ENCODE measurements at places on chromosomes 1 and 21.

GRCh38 chr1:173715538-173715844 lies 710 bp downstream of the KLHL20 start:
- no peak for DNase-seq

GRCh38 chr1:232974971-232975370 lies 24.6 kb downstream of the NTPCR start:
- no peak for DNase-seq

DNA sequence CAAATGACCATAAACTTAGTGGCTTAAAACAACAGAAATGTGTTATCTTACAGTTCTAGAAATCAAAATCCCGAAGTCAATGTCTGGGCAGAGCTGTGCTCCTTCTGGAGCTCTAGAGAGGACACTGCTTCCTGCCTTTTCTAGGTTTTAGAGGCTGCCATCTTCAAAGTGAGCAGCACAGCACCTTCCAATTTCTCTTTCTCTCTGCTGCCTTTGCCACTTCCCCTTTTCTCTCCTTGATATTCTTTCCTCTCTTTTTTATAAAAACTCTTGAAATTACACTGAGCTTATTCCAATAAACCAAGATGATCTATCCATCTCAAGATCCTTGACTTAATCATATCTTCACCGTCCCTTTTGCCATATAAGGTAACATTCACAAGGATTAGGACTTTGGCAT lies 616.9 kb downstream of the PLPP3 start:
- DNase-seq: no peak

GRCh38 chr1:42733415-42734200 lies 6.4 kb downstream of the CLDN19 start:
- DNase-seq: no peak

DNA sequence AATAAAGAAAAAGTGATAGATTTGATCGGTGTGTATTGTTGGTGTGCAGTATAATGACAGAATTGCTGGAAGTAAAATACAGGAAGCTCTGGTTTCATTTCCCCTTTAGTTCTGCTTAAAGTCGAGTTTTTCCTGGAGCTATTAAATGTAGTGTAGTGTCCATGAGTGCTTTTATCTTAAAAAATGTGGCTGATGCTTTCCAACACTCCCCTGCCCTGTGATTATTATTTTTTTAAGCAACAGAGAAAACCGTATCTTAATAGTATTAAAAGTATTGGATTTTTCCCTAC lies 1.1 kb downstream of the LGALS8 start:
- DNase-seq: no peak

DNA sequence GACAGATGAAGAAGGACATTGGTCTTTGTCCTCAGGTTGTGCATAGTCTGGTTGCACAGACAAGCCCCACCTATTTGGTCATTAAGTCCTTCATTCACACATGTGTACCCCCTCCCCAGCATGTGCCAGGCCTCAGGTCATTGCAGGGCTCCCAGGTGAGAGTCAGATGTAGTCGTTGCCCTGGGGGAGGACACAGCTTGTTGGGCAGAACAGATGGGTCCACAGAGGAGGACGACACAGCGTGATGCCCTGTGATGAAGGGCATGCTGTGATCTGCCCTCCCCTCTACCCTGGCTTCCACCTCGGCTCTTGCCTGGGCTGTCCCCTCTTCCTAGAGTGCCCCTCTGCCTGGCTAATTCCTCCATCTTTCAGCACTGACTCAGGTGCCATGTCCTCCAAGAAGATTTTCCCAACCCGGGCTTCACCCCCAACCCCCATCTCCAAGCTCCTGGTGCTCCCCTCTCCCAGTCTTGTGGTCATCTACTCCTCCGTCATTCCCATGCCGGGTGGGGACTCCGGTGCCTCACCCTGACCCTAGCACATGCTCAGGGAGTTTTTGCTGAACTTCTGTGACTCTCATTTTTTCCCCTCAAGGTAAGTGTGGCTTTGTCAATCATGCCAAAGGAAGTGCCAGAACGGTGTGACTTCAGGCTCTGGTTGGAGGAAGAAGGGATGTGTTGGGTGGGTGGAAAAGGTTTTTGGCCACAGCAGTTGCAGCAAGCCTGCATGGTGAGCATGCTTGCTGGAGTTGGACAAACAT lies 220.5 kb downstream of the FOXD2 start:
- DNase-seq: no peak

GRCh38 chr1:111402083-111402482 lies 25.5 kb downstream of the OVGP1 start:
- no peak for DNase-seq

DNA sequence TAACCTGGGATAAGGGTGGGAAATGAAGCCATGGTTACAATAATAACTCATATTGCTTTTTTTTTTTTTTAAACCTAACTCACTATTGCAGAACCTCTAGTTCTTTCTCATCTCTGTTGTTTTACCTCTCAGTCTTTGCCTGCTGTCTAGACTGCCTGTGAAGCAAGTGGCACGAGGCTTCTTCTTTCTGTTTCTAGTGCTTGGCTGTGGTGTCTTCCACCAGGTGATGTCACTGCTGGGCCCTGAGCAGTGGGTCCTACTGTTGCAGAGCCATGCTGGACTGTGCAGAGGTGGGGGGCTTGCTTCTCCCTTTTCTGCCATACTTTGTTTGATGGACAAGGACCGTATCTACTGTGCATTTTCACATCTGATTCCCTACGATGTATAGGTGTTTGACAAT lies 51.7 kb downstream of the ZNF326 start:
- DNase-seq: no peak

DNA sequence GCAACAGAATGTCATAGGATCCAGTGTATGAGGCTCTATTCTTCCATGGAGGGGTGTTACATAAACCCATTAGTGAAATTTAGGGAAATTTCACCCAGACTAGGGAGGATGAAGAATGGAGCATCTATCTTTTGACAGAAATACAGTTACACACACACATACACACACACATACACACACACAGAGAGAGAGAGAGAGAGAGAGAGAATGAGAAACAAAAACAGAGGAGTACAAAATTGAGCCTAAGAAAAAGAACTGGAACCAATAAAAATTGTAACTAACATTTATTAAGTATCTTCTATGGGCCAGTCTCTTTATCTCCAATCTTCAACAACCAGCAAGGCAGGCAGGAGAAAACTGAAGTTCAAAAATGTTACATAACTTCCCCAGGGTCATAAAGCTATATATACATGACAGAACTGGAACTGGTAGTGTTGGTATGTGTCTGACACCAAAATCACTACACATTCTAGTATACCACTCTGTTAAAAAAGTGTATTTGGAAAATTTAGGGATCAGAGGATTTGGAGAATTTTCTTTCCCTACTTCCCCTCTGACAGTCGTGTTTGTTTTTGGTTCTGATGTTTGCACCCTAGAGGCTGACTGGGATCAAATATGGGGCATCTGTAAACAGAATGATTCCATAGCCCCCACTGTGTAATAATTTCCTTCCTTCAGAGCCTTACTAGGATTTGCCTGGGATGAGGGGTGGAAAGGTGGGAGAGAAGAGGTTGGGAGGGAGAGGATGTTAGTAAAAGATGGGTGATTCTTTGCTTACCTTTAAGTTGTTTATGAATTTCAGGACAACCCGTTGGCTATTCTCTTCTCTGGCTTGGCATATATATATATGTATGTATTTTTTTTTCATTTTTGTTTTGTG lies 1.0 kb upstream of the ZFYVE9 start:
- no peak for DNase-seq

- DNase-seq: no peak
These were observed 1512.2 kb downstream of the KCNT2 start for GRCh38 chr1:195096051-195096521.

DNA sequence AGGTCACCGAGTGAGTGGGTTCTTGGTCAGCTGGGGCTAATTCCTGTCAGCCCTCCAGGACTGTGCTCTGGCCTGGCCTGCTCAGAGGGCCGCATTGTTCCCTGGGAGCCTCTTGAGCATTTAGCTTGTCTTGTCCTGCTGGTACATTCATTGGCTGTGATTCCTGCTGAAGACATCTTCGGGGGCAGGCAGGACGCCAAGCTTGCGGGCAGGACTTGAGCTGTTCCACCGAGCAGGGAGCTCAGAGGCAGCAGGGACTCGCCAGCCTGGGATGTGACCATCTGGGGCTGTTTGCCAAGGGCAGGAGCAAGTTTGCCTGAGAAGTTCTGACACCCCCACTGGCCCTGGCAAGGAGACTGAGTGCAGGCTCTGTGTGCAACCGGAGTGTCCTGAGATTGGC lies 7.0 kb upstream of the SLC26A9 start:
- no peak for DNase-seq

DNA sequence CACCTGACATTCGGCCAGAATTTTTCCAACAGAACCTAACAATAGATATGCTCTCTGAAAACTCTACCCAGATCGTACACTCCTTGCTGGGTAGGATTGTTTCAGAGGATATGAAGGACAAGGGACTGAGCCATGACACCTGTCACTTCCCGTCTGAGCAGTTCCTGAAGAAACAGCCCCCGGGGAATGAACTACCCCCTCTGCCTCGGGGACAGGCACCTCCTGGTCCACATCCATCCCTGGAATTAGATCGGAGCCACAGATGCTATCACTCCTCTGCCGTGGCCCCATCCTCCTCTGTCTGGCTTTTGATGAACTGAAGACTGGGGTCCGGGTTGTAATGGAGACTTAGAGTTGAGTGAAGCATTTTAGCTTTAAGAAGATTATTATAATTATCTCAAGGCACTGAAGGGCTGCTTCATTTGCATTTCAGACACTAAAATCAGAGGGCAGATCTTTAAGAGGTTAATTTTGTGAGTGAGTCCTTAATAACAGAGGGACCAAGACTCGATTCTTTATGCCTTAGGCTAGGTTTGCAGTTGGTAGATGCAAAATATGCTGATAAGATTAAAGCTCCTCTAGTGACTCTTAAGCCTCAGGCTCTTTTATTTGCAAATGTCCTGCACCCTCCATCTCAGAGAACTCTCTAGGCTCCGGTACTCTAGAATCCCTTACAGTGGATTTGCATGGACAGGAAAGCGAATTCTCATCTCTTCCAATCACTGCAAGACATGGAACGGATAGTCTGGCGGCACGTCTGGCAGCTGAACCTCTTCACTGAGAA lies 333.8 kb downstream of the KIF26B start:
- no peak for DNase-seq

DNA sequence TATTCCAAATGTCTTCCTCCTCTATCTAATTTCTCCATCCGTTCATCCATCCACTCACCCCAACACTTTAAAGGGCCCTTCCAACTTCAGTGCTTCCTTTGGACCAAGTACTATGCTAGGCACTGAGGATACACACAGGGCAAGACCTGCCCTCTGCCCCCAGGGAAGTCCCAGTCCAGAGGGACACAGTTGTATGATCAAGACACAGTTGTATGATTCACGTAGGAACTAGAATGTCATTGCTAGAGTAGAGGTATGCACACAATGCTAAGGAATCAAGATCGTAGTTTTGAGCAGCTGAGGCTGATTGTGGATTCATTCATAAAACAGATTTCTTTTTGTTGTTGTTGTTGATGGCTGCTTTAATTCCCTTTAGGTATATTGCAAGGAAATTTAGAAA lies 11.6 kb upstream of the IER5 start:
- DNase-seq: no peak

- no peak for DNase-seq
These were observed 195.2 kb downstream of the GABPA start for GRCh38 chr21:25929856-25930520.

- no peak for DNase-seq
These were observed 638.2 kb downstream of the AMY1C start for GRCh38 chr1:104387716-104388508.

DNA sequence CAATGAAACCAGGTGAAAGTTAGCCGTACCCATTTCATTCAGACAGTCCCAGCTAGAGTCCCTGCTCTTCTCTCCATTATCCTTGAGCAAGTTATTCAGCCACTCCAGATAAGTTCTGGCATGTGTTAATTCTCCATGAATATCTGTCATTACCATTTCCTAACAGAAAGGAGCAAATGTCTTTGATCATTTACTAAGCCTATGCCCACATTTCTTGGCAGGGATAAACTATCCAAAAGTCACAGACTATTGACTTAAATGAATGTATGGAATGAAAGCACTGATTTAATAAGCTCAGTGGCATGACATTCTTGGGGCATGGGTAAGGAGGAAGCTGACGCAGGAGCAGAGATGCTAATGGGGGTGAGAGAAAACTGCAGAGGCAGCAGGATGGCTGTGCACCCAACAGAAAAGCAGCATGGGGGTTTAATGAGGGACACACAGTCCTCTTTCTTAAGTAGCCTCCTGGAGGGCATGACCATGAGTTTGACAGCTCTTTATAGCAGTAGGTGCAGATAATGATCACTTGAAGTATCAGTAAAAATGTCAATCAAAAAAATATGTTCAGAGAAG lies 17.6 kb upstream of the DHCR24 start:
- DNase-seq: no peak

DNA sequence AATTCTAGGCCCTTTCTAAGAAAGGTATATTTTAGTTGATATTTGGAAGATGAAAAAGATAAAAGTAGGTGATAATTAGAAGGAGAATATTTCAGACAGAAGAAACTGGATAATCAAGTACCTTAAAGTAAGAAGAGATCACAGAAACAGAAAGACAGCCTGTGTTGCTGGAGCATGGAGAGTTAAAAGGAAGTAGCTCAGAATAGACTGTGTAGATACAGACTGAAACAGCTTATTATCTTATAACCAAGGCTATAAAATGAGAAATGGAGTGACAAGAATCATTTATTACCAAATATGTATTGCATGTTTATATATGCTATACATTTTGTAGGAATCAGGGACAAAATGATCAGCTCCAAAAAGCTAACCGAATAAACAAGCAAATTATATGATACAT lies 1120.3 kb downstream of the BRINP3 start:
- no peak for DNase-seq

DNA sequence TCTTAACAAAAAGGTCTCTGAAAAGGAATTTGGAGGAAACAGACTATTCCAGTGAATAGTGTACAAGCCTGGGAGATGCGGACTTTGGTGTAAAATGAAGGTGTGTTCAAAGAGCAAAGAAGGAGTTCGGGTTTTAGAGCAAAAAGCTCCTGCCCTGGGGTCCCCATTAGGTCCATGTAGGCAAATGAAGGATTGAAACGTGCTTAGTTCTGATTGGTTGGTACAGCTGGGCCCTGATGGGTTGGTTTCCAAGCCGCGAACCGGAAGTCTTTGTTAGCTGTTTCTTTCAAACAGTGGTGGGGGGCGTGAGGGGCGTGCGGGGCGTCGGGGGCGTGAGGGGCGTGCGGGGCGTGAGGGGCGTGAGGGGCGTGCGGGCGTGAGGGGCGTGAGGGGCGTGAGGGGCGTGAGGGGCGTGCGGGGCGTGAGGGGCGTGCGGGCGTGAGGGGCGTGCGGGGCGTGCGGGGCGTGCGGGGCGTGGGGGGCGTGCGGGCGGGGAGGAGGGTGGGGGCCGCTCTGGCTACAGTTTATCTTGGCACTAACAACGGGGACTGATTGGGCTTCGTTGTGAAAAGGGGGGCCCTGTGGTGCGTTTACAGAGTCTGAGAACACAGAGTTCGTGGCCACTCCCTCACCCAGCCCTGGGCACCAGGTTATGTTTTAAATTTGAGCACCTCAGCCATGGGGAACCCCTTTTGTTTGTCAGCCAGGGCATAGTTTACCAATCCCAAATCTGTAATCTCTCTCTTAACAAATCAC lies 29.4 kb downstream of the LRRC3 start:
- DNase-seq: no peak

GRCh38 chr1:100415498-100415778 lies 63.1 kb downstream of the CDC14A start:
- no peak for DNase-seq

- DNase-seq: peak; percentile 53
These were observed 146.0 kb upstream of the KIAA0040 start for GRCh38 chr1:175338387-175339135.

GRCh38 chr1:231040019-231040799 lies at the start of gene FAM89A:
Gene FAM89A, minus strand, starts transcription at chr1:231040254. Its CDS starts 43 bp downstream, at chr1:231040211.
- DNase-seq: peak; percentile 66

- no peak for DNase-seq
These were observed 30.3 kb upstream of the C1QA start for GRCh38 chr1:22606161-22606560.

GRCh38 chr1:105838071-105838470 lies 1218.4 kb upstream of the PRMT6 start:
- DNase-seq: no peak

All from stimulated activated CD8-positive, alpha-beta memory T cell treated with anti-CD3 and anti-CD28 coated beads, Interleukin-2, amount 100 ng/mL, for 48 hours (primary cell).